Caco-2 (cell line): ENCODE measurements at places on chromosomes 1 and 21. TPM values are rescaled to one million over a fixed set of nuclear protein-coding genes. Genes with fewer than 3 reads are reported as not detected.
A peak's percentile ranks its signal among the peaks of the same experiment; 100 is the strongest.

DNA sequence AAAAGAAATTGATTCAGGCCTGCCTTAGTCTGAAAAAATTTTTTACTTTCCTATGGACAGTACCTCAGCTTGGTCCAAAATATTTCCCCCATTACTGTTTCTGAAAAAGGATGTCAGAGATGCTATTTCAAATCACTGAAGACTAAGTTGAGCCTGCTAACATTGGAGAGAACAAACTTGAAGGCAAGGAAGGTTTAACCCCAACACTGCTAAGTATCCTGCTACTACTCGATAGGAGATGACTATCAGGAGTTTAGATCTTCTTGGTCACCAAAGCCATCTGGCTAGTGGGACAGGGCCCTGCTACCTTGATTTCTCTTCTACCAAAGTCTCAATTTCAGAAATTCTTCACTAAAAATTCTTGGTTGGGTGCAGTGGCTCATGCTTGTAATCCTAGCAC lies 22.7 kb upstream of the POGZ start:
- H3K4me3 ChIP-seq: no peak overlapping the region
- peaks cover 14% of the 10 kb centered on the region for H3K4me1 ChIP-seq
- no peak for DNase-seq
- no peaks in the 10 kb centered on the region for H3K36me3 ChIP-seq

DNA sequence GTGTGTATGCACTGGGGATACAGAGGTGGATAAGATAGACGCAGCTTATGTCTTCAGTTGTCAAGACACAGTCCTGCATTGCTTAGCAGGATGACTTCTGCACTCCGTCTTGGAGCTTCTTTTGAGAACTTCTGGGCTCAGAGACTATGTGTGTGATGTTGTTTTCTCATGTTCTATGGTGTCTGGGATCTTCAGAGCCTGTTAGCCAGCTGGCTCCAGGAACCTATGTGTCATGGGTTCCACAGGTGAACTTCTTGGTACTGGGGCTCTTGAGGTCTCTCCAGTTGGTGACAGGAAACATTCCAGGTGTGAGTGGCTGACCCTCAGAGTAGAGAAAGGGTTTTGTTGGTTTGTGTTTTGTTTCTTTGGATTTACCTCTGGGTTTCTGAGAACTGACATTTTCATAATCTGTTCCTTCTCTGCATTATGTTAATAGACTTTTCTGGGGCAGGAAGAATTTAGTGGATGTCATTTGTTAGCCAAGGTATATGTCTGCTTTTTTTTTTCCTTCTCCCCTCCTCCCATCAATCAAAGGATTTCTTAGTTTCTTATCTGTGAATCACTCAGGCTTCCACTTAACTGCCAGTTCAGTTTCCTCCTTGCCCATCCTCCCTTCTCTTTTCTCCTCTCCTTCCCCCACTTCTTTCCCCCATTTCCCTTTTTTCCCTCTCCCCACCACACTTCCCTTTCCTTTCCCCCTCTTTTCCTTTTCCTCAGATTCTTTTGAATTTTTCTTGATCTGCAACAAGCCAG lies 18.1 kb downstream of the FGGY start:
- H3K4me1 ChIP-seq: peaks cover 19% of the 10 kb centered on the region; the same call in 1 of the 2 replicates
- no peak for DNase-seq
- peak overlapping the region; percentile 59 for H3K27ac ChIP-seq

- H3K27ac ChIP-seq: no peak overlapping the region
- H3K36me3 ChIP-seq: no peaks in the 10 kb centered on the region
- H3K4me1 ChIP-seq: no peaks in the 10 kb centered on the region
- H3K27me3 ChIP-seq: no peaks in the 10 kb centered on the region
Observed at GRCh38 chr1:36609241-36610027, 126.7 kb upstream of the CSF3R start.

DNA sequence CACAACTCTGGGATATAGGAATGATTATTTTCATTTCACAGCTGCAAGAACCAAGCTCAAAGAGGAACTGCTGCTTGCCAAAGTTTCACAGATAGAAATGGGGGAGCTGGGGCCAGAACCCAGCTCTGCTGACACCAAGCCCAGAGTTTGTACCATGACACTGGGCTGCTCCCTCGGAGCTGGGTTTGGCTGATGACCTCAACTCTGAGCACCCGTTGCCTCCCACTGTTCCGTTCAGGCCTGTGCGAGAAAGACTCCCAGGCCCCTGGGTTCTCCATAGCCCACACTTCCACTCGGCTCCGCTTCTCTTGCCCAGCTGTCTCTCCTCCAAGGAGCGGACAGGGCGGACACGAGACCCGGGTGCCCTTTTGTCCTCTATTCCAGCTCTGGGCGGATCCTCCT lies 55.2 kb downstream of the NGF start:
- no peaks in the 10 kb centered on the region for H3K36me3 ChIP-seq
- no peak overlapping the region for H3K27ac ChIP-seq
- H3K27me3 ChIP-seq: no peaks in the 10 kb centered on the region
- no peak for DNase-seq
- H3K4me3 ChIP-seq: no peak overlapping the region
- H3K4me1 ChIP-seq: no peaks in the 10 kb centered on the region

TCHH gene
- total RNA-seq: 0.39 and 0.54 TPM in 2 replicates

ASCL5 gene
- 0.26 and 0.48 TPM in 2 replicates for total RNA-seq
